ENCODE measurements at places on chromosomes 7 and 10.
A peak's percentile ranks its signal among the peaks of the same experiment; 100 is the strongest.

DNA sequence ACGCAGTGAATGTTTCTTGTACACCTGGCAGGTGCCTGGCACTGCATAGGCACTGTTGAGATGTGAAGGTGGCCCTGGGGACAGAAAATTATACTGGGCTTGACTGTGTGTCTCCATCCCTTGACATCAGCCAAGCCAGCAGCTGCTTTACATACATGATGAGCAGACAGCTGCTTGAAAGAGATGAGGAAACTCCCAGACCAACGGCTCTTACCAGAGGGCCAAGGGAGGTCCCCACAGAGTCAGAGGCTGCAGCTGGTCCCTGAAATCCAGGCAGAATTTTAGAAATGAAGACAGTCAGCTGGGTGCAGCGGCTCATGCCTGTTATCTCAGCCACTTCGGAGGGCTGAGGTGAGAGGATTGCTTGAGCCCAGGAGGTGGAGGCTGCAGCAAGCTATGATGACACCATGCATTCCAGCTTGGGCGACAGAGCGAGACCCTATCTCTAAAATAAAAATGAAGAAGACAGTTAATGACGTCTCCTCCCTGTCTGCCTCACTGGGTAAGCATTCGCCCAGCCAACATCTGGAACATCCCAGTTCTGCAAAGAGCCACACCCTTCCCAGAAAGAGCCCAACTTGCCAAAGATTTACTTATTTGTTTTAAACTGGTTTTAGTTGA lies 17.6 kb downstream of the LIMK1 start:
- peak; percentile 75 for DNase-seq

DNA sequence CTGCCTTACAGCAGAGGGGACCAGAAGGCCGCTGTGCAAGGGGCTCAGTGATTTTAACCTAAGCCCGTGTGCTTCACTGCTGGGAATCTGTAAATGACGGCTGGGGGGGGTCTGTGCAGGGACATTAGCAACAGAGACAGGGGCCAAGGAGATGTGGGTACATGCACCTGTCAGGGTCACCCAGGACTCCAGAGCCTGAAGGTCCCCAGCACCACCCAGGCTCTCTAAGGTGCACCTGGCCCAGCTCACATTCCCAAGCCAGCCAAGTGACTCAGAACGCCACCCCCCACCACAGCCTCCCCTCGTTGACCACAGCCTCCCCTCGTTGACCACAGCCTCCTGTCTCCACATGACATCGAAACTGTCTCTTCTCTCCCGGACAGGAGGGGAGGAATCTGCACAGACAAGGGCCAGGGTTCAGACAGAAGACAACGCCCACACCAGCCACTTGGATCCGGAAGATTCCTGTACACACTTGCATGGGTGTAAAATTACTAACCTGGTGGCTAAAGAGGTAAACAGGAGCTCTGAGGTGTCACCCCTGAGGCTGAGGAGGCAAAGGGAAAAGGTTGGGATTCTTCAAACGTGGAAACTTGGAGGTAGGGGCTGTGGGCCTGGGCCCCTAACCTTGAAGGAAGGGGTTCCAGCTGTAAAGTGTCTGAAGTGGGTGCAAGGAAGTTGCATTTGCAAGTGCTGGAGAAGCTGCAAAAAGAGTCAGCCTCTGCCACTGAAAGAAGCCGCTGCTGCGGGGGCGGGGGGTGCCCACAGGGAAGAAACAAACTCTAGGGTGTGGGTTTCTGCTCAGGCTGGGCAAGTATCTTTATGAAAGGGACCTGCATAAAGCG lies 27.0 kb downstream of the CALML3 start:
- DNase-seq, result no peak

DNA sequence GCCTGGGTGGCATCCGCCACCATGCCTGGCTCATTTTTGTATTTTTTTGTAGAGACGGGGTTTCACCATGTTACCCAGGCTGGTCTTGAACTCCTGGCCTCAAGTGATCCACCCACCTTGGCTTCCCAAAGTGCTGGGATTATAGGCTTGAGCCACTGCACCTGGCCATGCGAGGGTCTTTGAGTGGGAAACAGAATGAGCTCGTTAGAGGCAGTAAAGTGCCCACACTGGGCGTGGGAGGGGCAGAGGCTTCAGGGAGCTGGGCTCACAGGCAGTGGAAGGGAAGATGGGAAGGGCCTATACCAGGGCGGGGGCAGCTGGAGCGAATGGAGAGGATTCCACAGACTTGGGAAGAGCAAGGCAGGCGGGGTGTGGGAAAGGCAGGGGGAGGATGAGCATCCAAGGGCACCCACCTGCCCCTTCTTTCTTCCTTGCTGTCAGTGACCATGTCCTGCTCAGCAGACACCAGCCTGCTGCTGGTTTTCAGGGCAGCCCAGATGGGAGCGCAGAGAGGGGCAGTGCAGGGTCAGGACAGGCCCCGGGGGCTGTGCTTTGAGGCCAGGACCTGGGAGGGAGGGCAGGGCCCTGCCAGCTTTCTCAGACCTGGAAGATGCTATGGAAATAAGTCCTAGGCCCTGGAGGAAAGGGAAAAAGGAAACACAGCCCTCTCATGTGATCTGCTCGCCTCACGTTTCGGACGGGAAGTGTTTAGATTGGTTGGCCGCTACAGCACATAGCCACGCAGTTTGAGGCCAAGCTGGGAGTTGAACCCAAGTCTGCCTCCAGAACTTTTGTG lies 4.2 kb downstream of the FZD9 start:
- DNase-seq, result no peak

DNA sequence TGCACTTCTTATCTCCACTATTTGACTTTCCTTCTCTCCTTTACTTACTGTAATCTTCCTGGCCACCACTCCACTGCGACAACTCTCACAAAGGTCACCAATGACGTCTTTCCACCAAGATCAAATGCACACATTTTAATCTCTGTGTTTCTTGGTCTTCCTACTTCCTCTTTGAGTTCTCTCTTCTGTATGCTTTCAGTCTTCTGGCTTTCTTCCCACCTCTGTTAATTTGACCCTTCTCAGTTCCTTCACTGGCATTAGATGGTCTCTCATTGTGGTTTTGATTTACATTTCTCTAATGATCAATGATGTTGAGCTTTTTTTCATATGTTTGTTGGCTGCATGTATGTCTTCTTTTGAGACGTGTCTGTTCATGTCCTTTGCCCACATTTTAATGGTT lies 31.9 kb downstream of the FAM107B start:
- DNase-seq, result no peak

GRCh38 chr7:149475121-149476045 lies 14.5 kb upstream of the ZNF777 start:
- no peak for DNase-seq

DNA sequence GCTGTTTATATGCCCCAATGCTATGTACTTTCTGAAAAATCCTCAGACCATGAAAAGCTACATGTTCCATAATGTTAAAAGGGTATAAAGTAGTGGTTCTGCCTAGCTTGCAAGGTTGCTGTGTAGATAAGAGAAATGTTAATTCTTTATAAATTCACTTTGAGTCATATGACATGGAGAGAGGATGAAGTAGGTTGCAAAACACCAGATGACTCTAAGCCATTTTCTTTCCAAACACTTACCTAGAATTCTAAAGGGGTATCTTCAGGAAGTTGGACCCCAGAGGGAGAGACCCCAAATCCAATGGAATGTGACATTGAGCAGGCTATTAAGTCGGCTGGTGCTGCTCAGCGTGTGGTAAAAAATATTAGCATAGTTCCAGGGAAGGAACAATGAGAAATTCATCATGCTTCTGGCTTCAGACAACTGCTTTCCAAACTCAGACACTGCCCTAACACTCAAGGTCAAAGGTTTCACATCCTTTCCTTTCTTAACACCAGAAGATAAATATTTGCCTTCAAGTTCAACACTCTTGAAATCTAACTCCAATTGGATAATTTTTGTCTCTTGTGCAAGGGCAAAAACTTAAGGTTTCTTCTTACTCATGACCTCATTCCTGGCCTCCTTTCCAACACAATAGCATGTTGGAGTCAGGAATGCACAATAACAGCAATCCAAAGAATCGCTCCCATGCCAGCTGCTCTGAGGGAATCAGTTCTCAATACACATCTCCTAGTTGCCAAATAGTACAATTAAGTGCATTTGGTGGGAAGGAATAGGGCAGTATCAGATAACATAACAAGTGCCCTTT lies 100.7 kb upstream of the AFAP1L2 start:
- DNase-seq, result no peak

- no peak for DNase-seq
Observed at GRCh38 chr10:75048669-75049098, 62.8 kb upstream of the SAMD8 start.

GRCh38 chr10:62268399-62269114 lies at the start of gene RTKN2:
RTKN2 (minus strand) TSS chr10:62268844; CDS start chr10:62268610, 234 bp downstream.
- DNase-seq, result peak; percentile 56

- DNase-seq, result no peak
Observed at GRCh38 chr7:123712619-123713018, 36.2 kb downstream of the WASL start.

- no peak for DNase-seq
Observed at GRCh38 chr10:71243756-71244395, 31.5 kb downstream of the UNC5B start.

- no peak for DNase-seq
Observed at GRCh38 chr10:94108200-94108599, 114.5 kb downstream of the PLCE1 start.

- peak; percentile 97 for DNase-seq
Observed at GRCh38 chr7:158077934-158078910, 509.4 kb downstream of the PTPRN2 start.

GRCh38 chr10:132737390-132738048 lies 48.4 kb downstream of the NKX6-2 start:
- no peak for DNase-seq

GRCh38 chr7:2231992-2232765 lies 566 bp downstream of the MAD1L1 start:
- DNase-seq, result no peak

DNA sequence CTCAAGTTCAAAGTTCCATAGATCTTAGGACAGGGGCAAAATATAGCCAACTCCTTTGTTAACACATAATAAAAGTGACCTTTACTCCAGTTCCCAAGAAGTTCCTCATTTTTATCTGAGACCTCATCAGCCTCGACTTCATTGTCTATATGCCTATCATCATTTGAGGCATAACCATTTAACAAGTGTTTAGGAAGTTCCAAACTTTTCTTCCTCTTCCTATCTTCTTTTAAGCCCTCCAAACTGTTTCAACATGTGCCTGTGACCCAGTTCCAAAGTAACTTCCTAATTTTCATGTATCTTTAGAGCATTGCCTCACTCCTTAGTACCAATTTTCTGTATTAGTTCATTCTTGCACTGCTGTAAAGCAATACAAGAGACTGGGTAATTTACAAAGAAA lies 569.1 kb downstream of the ANKRD7 start:
- DNase-seq, result no peak
